ENCODE measurements at places on chromosomes 1 and 21. TPM values are rescaled to one million over a fixed set of nuclear protein-coding genes. Genes with fewer than 3 reads are reported as not detected.

DNA sequence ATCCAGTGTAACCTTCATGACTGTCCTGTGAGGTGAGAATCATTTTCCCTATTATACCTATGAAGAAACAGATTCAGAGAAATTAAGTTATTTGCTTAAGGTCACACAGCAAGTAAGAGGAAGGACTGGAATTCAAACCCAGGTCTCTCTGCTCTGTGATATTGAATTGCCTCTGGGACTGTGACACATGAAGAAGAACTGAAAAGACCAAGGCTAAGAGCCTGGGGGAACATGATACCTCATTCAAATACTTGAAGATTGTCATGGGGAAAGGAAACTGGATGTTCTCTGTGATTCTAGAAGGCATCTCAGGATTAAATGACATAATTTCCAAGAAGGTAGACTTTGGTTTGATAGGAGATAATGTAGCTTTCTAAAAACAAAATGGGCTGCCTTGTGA lies 3.6 kb downstream of the WDTC1 start:
- DNase-seq = no peak

GRCh38 chr1:217403026-217403720 lies 227.7 kb downstream of the GPATCH2 start:
- no peak for DNase-seq

DNA sequence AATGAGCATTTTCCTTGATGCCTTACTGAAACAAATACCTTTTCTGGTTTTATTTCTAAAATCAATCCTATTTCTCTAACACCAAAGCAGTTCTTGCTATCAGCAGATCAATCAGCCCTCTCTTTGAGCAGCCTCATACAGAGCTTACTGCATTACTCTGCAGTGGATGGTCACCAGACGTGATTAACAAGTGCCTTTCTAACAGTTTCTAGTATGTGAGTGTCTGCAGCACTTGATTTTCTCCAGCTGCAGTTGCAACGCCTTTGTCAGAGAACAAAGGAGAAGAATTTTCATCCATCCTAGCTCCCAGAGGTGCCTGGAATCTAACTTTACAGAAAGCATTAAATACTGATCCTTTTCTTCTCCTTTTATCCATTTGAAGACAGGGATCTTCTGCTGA lies 177.3 kb upstream of the SGIP1 start:
- DNase-seq = no peak

DNA sequence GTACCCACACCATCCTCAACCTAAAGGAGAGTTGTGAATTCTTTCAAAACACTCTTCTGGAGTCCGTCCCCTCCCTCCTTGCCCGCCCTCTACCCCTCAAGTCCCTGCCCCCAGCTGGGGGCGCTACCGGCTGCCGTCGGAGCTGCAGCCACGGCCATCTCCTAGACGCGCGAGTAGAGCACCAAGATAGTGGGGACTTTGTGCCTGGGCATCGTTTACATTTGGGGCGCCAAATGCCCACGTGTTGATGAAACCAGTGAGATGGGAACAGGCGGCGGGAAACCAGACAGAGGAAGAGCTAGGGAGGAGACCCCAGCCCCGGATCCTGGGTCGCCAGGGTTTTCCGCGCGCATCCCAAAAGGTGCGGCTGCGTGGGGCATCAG lies 638 bp upstream of the OLIG2 start:
- no peak for DNase-seq

DNA sequence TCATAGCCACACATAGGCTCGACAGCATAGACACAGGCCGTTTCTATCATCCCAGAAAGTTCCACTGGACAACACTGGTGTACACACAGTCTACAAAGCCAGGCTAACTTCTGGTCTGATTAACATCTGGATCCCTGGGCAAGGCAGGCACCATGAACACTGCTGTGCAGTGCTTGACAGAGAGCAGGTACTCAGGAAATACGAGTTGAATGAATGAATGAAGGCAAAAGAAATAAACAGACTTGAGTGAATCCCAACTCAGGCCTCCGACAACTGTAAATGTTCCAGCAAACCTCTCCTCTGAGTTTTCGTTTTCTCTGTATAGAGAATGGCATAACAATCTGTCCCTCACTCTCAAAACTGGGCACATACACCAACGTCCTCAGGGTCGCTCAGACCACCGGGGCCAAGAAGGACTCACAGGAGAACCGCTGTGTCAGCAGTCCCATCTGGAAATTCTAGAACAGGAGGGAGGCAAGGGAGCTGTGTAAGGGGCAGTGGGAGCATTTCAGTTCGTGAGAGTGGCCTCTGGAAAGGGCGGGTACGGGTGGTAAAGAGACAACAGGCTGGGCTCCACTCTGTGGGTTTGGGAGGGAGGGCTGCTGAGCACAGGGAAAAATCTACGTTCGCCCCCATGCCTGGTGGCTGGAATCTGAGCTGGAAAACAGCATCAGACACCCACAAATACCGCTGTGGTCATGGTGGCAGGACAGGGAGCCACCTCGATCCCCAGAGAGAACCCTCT lies 15.1 kb upstream of the ECE1 start:
- no peak for DNase-seq

GRCh38 chr1:155007251-155007828 lies 4.7 kb downstream of the ZBTB7B start:
- DNase-seq = no peak

DNA sequence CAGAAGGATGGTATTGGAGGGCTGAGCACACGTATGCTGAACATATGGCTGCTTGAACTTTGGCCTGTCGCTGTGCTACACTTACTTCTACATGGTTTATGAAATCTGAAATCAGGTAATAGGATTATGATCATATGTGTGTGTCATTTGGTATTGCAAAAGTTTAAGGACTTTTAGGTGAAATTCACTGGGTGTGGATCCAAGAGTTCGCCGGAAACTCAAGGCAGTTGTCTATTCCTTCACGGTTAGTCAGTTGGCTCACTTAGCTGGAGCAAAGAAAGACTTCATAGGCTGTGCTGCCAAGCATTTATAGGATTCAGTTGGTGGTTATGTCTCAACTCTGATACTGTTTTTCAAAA lies 927 bp downstream of the UAP1 start:
- DNase-seq = no peak

GRCh38 chr1:88985032-88985431 lies 7.4 kb downstream of the KYAT3 start:
- no peak for DNase-seq

DNA sequence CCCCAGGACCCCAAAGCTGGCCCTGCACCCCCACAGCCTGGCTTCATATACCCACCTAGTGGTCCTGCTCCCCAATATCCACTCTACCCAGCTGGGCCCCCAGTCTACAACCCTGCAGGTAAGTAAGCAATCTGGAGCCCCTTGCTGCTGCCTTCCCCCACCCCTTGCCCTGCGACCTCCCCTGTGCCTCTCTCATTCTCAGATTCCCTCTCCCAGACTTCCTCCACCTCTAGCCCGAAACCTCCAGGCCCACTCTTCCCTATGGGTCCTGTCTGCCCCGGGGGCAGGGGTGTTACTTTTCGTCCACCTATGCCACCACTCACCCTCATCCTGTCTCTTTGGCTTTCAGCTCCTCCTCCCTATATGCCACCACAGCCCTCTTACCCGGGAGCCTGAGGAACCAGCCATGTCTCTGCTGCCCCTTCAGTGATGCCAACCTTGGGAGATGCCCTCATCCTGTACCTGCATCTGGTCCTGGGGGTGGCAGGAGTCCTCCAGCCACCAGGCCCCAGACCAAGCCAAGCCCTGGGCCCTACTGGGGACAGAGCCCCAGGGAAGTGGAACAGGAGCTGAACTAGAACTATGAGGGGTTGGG lies 2.9 kb downstream of the SHISA4 start:
- no peak for DNase-seq

CREB3L4 gene
- total RNA-seq = 6.1 TPM
